Kidney tubule cell (primary cell): ENCODE measurements at places on chromosomes 1 and 21.
A peak's percentile ranks its signal among the peaks of the same experiment; 100 is the strongest.

- peak; percentile 23 for DNase-seq
Observed at GRCh38 chr1:174013864-174014418, 8.2 kb downstream of the RC3H1 start.

DNA sequence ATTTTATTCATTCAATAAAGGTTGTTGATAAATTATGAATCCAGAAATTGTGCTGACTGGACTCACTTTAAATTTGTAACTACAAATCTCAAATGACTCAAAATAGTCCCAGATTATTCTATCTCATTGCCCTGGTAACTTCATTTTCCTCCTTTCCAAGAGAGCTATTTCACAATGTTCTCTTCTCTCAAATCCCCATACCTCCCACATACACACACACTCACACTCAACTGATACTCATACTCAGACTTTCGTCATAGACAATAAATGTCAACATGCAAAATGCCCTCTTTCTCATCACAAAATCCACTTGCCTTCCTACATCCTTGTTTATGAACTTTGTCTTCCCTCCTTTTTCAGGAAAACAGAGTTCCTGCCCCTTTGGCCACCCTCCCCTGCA is 33.3 kb downstream of the EXTL2 start:
- DNase-seq, result no peak

GRCh38 chr1:3869751-3870301 is 12.6 kb downstream of the DFFB start:
- DNase-seq, result peak; percentile 73

DNA sequence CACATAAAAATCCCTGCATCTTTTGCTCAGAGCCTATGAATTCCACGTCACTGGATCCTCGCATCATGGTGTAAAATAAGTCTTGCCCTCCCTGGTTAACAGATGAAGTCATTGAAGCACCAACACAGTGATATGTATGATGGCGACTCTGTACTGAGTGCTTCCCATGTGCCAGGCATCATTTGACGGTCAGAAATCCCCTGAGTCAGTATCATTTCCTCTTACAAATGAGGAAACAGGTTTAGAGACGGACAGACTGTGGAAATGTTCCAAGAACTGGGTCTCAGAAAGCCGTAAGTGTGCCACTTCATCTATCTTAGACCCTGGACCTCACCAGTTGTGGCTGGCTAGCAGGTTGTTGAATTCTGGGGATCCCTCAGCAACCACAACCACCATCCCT is 5.1 kb upstream of the OLFML2B start:
- peak; percentile 41 for DNase-seq

DNA sequence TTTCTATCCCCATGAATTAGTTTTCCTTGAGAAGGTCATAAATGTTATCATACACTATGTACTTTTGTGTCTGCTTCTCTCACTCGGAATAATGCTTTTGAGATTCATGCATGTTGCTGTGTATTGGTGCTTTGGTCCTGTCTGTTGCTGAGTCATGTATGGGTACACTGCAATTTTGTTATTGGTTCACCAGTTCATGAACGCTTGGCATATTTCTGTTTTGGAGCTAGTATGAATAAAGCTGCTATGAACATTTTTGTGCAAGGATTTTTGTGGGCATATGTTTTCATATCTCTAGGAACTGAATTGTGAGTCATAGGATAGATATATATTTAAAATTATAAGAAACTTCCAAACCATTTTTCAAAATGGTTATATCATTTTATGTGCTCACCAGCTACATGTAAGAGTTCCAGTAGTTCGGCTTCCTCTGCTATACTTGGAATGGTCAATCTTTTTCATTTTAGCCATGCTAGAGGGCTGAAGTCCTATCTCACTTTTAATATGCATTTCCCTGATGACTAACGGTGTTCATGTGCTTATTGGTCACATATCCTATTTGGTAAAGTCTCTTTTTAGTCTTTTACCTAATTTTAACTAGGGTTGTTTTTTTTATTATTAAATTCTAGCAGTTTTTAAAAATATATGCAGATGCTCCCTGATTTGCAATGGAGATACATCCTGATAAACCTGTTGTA is 38.2 kb downstream of the ETS2 start:
- DNase-seq, result peak; percentile 24

- DNase-seq, result no peak
Observed at GRCh38 chr1:193539731-193540459, 353.5 kb upstream of the B3GALT2 start.

GRCh38 chr1:154496383-154496782 is 5.6 kb upstream of the TDRD10 start:
- DNase-seq, result no peak

DNA sequence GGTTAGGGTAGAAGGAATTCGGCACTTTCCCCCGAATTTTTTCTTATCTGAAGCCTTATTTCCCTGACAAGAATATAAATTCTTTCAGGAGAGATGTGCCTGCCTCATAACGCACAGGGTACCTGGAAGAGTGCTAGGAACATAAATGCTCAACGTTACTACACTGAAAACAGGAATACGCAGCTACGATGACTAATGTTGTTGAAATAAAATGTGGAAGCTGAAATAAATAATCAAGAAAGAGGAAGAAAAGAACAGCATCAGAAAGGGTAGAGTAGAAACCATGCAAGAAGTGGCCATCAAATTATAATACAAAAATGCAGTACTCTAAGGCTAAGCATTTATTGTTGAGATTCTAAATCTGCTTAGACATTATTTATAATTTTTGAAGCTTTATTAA is 33.9 kb downstream of the SLC66A1 start:
- no peak for DNase-seq

GRCh38 chr1:11908095-11908675 is 18.0 kb downstream of the KIAA2013 start:
- peak; percentile 100 for DNase-seq

- no peak for DNase-seq
Observed at GRCh38 chr1:227889863-227890405, 57.8 kb downstream of the WNT9A start.

GRCh38 chr1:214511639-214511998 is 39.8 kb downstream of the PTPN14 start:
- no peak for DNase-seq

GRCh38 chr1:213934649-213935048 is 53.1 kb upstream of the PROX1 start:
- peak; percentile 93 for DNase-seq

DNA sequence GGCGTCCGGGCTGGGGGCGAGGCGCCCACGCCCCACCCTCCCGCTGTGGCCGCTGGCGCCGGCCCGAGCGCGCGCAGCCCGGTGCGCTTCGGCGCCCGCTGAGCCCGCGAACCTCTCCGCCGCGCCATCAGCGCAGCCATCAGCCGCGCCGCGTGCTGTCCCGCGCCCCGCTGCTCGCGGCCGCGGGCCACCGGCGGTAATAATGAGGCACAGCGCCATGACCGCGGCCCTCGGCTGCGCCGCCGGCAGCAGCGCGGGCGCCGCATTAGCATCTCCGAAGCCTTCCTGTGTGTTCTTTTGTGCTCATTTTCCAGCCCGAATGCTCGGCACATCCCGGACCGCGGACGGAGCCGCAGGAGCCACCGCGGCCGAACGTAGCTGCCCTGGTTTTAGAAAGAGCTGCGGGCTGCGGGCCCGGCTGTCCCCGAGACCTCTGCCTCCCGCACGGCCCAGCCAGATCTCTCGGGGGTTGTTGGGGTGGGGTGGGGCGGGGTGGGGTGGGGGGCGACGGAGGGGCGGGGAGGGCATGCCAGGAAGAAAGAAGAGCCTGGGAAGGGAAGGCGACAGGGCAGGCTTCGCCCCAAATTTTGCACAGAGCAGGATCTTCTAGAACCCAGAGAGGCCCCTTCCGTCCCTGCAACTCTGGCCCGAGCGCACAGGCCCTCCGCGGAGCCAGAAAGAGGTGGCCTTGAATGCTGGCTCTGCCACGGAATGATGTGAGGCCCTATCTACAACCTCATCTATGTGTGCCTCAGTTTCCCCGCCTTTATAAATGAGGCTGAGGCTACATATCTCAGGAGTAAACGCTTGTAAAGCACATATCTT is 55.3 kb downstream of the RRAGC start:
- DNase-seq, result no peak

- DNase-seq, result no peak
Observed at GRCh38 chr1:55010887-55011217, 12.1 kb downstream of the BSND start.

DNA sequence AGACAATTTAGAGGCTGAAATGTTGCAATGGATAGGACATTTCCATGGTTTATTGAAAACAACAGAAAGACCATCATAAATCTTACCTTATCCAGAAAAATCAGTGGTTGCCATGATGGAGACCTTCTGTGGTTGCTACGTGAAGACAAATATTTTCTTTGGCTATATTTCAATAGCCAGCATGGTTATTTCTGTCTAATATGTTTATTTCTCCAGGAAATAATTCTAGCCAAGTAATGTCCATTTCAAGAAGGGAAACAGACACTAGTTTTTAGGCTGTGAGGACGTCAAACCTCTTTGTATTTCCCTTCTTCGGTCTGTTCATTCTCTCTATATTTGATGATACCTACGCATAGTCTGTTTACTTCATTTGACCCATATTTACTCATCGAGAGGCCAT is 49.2 kb upstream of the NFASC start:
- DNase-seq, result no peak

DNA sequence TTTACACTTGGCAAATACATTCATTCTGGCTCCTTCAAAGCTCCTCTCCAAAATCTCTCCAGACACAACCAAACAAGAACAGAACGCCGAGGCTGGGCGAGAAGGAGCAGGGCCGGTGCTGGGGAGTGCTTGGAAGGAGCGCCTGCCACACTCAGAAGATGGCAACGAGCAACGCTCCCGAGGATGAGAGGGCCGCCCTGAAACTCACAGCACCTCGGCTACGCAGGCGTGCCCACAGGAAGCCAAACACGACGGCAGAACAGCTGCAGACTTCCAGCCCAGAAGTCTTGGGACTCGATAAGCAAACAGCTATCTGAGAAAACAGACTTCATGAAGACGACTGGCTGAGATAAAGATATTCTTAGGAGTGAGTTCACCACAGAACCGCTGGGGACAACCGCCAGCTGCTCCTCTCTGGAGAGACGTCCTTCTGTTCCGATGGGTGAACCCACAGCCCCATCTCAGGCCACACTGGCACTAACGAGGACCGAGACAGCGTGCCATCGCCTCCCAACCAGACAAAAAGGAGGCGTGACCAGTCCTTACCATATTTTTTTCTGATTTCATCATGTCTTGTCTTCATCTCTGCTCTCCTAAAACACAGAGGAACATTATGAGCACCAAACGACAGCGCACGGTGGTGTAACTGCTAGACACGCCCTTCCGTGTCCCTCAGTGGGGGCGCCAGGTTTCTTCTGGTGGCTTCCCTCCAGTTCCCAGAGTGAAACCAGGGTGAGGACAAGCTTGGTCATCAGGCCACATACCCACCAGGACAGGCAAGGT is 18.6 kb downstream of the PTTG1IP start:
- DNase-seq, result no peak

- no peak for DNase-seq
Observed at GRCh38 chr1:56494306-56494705, 85.1 kb downstream of the PLPP3 start.

DNA sequence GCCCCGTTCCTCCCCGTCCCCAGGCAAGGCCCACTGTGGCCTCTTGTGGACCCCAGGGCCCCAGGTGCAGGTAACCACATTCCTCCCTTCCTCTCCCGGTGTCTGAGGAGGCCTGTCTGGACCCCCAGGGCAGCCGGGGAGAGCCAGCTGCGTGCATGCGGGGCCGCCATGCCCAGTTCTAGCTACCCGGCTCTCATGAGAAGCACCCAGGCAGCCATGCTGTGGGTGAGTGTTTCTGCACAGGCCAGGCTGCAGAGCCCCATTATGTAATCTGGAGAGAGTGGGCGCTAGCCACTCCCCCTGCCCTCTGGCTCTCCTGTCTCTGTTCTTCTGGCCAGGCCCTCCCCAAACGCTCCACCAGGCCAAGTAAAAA is 18.4 kb upstream of the PLEKHG5 start:
- no peak for DNase-seq

DNA sequence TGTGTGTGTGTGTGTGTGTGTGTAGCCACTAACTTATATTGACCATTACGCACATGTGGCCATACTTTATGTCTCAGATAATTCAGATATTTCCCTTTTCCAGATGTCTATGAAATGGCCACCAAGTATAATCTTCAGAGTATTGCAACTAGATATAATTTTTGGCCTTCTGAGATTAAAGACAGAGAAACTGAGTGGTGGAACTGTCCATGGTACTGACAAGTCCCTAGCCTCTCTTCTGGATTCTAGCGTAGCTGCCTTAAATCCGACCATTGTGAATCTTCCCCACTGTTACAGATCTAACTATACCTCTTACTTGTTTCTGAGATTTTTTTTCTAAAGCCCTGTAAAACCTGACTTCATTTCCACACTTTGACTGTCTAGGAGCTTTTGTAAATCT is 100.0 kb upstream of the SERTAD4 start:
- DNase-seq, result peak; percentile 39

DNA sequence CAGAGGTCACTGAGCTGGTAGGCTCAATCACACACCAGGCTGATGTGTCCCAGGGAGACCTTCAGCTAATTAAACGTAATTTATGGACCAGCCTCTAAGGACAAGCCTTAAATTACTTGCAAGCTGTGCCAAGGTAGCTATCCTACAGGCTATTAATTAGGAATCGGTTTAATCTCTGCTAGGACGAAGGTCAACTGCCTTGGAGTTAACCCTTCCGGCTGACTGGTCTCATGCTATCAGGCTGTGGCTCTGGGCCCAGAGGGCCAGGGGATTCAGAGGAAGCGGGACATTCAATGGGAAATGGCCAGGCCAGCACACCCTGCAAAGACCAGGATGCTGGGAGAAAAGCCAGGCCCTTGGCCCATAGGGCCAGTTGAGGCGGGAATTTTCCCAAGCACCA is 19.0 kb downstream of the DHRS3 start:
- no peak for DNase-seq

GRCh38 chr1:30684881-30685795 is 38.2 kb downstream of the MATN1 start:
- DNase-seq, result peak; percentile 63

GRCh38 chr1:230682274-230682673 is 31.6 kb downstream of the AGT start:
- peak; percentile 22 for DNase-seq

DNA sequence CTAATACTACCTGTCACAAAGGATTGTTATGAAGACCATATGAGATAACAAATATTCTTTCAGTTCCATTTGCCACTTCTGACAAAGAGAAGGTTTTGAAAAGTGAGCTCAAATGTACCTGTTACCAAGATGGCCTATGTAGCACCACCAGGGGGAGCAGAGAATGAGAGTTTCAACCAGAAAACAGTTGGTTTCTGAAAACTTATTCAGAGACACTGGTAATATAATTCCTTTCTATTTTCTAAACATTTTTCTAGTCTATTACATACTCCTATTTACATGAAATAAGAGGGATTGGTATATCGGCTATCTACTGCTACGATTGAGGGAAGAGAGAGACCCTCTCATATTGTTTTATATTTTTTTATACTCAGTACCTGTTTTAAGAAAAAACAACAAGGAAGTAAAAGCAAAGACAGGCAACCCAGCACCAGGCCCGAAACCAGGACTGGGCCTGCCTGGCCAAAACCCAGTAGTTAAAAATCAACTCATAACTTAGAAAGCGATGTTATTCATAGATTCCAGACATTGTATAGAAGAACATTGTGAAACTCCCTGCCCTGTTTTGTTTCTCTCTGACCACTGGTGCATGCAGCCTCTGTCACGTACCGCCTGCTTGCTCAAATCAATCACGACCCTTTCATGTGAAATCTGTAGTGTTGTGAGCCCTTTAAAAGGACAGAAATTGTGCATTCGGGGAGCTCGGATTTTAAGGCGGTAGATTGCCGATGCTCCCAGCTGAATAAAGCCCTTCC is 48.3 kb downstream of the IL23R start:
- peak; percentile 85 for DNase-seq
